NCI-H1092 (cell line): ENCODE measurements at places on chromosomes 16 and 17.

GRCh38 chr16:49699841-49700175, 156.1 kb downstream of the ZNF423 start:
- no peak for DNase-seq

DNA sequence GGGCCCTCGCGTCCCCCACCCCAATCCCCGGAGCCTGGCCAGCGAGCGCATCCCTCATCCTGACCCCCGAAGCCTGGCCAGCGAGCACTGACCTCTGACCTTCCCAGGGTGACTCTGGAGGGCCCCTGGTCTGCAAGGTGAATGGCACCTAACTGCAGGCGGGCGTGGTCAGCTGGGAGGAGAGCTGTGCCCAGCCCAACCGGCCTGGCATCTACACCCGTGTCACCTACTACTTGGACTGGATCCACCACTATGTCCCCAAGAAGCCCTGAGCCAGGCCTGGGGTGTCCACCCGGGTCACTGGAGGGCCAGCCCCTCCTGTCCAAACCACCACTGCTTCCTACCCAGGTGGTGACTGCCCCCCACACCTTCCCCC, 2.3 kb downstream of the TPSD1 start:
- DNase-seq: no peak

GRCh38 chr17:80826955-80827645, 164.5 kb upstream of the CHMP6 start:
- no peak for DNase-seq

DNA sequence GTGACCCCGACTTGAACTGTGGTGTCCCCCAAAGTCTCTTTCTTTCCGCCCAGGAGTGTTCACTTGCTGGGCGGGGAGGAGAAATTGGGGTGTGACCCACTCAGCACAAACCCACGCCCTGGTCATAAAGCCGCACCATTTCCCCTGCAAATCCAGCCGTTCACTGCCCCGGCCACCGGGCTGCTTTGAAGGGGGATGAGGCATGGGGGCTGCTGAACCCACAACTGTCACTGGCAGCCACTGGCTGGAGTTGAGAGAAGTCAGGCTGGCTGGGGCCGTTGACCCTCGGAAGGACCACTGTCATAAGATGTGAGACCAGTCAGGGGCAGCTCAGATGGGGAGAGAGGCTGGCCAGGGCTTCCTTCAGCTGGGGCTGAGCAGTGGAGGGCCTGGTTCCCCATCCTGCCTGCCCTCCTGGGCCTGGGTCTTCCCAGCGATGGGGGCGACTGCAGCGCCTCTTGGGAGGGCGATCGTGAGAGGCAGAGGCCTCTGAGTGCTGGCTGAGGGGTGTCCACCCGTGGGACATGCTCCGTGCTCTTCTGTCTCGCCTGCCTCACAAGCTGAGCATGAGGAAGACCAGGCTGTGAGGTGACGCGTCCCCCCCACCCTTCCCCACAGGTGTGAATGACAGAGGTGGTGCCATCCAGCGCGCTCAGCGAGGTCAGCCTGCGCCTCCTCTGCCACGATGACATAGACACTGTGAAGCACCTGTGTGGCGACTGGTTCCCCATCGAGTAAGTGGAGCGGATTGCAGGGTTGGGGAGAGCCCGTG, 19.5 kb downstream of the C16orf90 start:
- no peak for DNase-seq
